ENCODE measurements at places on chromosomes 16 and 17.

GRCh38 chr17:44977065-44977464 lies 9.0 kb upstream of the C1QL1 start:
- no peak for ATAC-seq

DNA sequence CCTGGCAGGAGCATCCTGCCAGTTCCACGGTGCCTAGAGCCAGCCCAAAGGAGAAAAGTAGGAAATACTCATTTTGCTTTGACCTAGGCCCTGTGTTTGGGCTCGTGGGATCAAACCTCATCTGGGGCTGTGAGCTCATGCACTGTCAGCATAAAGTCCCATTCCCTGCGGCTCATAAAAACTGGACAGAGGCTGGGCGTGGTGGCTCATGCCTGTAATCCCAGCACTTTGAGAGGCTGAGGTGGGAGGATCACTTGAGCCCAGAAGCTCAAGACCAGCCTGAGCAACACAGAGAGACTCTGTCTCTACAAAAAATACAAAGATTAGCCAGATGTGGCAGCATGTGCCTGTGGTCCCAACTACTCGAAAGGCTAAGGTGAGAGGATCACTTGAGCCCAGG lies 17.9 kb downstream of the ATP6V0D1 start:
- no peak for ATAC-seq

DNA sequence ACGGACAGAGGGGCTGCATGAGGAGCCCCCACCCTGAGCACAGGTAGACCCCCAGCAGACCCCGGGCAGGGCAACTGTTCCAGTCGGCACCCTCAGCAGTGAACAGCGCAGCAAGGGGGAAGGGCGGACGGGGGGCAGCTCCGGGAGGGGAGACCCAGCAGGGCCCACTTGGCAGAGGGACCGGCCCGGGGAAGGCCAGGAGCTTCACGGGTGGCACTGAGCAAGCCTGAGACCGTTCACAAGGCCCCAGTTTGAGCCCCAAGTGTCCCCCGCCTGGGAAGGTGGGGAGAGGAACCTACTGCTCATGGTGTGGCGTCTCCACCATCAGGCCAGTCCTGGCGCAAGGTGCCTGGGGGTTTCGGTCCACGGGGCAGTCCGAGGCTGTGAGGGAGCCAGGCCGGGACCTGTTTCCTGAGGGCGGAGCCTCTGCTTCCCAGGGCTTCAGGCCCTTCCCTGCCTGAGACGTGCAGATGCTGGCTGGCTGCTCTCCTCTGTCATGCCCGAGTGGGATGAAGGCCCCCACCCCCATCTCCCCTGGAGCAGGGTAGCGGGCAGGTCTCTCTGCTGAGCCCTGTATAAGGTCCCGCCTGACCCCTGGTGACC lies 54.4 kb upstream of the GNG13 start:
- no peak for ATAC-seq

DNA sequence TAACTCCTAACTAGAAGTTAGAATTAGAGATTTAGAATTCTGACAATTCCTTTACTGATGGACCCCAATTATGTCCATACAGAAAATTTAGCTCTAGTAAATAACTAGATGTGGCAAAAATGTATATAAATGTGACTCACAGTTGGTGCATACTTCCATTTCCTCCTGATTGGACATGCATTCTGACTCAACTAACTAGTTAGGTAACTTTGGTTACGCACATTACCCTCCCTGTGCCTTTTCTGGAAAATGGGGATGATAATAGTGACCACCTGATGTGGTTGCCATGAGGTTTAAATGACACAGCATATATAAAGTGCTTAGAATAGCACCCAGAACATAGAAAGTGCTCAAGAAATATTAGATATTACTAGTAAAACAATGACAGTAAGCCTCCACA lies 550.0 kb upstream of the SALL1 start:
- ATAC-seq: no peak

GRCh38 chr17:67212714-67213417 lies 32.1 kb downstream of the HELZ start:
- ATAC-seq: no peak

DNA sequence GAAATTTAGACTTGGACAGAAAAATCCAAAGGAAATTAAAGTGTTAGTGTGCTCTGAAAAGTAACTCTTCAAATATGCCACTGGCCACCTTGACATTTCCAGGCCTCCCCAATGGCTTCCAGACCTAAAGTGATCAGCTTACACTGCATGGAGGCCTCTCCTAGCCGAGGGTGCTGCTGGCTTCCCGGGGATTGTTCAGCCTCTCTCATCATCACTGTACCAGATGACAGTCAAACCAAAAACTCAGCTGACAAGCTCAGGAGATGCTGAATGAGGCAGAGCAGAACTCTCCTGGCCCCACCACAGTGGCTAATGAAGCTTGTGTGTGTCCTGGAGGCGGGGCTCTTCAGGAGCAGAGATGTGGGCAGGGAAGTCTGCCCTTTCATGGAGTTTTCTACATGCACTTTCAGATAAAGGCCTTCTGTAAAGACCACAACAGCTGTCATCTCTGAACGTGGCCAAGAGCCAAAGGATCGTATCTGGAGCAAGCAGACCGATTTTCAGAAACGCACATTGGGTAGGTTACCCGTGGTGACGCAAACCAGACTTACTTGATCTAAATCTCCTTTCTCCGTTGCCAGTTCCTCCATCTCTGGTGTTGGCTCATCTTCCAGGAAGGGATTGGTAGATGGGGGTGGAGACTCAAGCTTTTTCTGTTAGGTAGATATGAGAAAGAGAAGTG lies 113.3 kb downstream of the VPS53 start:
- peak; percentile 28 for ATAC-seq
